ENCODE measurements at places on chromosomes 7 and 10.

GRCh38 chr10:27525819-27526218 lies 21.7 kb downstream of the RAB18 start:
- no peak for DNase-seq

- no peak for DNase-seq
These were observed 42.3 kb downstream of the RELN start for GRCh38 chr7:103947026-103947655.

DNA sequence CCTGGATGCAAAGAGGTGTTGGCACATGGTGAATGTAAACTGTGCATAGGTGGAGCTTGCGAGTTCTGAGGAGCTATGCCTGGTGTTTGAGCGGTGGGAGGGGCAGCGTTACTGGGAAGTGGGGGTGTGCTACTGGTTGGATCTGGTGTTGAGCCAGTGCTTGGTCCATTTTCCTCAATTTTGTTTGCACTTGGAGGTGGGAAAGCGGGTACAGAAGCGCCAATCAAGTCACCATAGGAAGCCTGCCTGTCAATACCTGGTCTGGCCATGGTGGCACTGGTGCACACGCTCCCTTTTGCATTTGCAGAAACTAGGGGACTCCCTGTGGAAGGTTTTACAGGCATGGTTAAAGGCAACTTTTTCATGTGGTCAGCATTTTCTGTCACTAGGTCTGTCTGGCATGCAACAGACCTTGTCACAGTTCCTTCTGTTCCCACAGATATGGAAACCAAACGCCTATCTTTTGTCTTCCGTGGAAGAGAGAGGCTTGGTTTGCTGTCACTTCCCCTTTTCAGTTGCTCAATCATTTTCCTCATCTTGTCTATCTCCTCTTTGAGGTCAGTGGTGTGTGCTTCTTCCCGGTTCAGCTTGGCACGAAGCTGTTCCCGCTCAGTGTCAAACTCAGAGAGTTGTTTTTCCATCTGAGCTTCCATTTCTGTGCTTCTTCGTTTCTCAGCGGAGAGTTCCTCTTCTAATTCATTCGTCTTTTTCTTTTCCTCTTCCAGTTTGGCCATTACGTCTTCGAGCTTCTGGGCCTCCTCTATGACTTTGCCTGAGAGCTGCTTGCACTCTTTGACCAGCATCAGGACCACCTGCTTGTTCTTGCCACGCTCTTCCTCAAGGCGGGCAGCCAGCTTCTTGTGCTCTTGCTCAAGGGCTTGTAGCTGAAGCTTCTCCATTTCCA lies 81.1 kb downstream of the CTTNBP2 start:
- DNase-seq = no peak

DNA sequence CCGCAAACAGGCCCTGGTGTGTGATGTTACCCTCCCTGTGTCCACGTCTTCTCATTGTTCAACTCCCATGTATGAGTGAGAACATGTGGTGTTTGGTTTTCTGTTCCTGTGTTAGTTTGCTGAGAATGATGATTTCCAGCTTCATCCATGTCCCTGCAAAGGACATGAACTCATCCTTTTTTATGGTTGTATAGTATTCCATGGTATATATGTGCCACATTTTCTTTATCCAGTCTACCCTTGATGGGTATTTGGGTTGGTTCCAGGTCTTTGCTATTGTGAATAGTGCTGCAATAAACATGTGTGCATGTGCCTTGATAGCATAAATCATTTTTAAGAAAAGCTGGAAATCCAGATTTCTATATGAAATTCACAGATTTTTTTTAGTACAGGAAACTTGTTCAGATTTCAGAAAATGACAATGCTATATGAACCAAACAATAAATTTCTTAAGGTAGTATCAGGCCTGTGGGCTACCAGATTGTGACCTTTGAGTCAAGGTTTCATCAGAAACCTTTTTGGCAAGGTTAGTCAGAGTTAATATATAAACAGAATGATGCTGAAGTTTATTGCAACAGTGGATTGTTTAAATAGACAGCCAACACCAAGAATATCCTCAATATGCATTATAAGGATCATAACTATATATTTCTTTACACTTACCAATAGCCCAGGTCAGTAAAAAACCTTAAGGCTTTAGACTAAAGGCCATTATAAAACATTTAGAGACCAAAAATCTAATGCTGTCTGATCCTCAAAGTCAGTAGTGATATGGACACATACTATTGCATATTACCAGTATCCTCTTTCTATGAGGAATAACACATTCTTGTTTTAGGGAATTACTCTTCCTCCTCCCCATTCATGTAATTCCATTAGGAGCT lies 68.7 kb upstream of the PAPSS2 start:
- no peak for DNase-seq

All from GM18507 (cell line).